ENCODE measurements at places on chromosomes 3 and 15.

DNA sequence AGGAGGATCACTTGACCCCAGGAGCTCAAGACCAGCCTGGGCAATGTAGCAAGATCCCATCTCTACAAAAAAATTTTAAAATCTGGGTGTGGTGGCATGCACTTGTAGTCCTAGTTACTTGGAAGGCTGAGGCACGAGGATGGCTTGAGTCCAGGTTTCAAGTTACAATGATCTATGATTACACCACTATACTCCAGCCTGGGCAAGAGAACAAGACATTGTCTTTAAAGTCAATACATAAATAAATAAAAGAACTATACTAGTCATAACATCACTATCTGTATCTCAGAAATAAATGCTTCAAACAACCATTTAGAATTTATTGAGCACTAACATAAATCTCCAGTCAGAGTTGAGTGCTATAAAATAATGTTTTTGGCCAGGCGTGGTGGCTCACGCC, 8.5 kb upstream of the PHLDB2 start:
- DNase-seq, result no peak

GRCh38 chr3:146496251-146496650, 26.9 kb upstream of the PLSCR2 start:
- no peak for DNase-seq

DNA sequence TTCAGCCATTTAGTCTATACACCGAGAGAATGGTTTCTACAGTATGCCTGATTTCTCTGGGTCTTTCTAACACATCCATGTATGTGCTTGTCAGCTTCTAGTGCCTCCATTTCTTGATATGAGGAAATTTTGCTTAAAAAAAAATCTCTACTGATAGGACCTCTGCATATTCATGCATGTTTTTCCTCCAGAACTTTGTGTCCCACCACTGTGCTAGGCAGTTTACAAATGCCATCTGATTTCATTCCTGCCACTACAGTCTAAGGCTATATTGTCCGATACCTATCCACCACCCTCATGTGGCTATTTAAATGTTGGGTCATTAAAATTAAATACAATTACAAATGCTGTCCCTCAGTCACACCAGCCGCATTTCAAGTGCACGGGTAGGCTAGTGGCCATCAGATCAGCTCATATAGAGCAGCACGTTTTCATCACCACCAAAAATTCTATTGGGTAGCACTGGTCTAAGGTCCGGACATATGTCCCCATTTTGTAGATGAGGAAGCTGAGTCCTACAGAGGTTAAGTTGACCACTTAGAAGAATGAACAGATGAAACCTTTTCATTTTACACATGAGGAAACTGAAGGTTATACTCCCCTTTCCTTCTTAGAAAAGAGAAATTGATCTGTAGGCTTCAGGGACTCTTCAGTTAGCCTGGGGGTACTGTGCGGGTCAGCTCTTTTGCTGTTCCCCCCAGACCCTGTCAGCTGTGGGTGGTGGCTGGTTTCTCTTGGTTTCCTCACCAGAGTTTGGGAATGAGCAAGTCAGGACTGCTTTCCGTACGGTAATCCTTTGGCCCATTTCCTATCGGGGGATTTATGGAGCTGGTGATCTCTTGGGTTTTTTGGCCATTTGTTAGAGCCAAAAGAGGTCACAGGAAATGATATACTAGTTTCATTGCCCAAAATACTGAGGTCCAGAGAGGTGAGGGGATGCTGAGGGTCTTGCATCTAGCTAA, 56.5 kb downstream of the SMAD3 start:
- no peak for DNase-seq

- DNase-seq, result no peak
These were observed 75.7 kb upstream of the GADL1 start for GRCh38 chr3:30970183-30970582.

GRCh38 chr3:31606453-31606852, 73.7 kb downstream of the STT3B start:
- DNase-seq, result no peak

DNA sequence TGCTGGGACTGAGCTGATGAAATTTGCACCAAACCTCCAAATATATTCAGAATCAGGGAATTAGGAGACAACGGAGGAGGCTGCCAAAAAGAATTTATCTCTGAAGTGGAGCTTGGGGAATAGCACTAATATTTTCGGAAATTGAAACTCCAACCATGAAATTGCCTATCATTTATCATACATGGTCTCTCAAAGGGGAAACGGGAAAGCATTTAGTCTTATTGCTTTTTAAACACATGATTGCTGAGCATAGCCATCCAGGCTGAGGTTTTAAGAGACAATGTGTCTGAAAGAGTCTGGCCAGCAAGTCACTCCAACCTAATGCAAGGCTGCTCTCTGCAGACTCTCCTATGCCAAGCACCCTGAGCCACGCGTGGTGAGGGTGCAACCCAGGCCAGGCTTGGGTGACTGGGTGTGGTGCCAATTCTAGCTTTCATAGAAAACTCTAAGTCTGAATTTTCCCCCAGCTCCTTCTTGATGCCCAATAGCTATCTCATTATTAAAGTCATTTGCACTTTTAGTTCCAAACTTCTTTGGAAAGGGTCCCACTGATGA, 200.2 kb downstream of the RPLP1 start:
- no peak for DNase-seq

- DNase-seq, result no peak
These were observed 94.6 kb upstream of the SNTN start for GRCh38 chr3:63557912-63558311.

- DNase-seq, result no peak
These were observed 226.9 kb downstream of the IL5RA start for GRCh38 chr3:2883283-2883682.

DNA sequence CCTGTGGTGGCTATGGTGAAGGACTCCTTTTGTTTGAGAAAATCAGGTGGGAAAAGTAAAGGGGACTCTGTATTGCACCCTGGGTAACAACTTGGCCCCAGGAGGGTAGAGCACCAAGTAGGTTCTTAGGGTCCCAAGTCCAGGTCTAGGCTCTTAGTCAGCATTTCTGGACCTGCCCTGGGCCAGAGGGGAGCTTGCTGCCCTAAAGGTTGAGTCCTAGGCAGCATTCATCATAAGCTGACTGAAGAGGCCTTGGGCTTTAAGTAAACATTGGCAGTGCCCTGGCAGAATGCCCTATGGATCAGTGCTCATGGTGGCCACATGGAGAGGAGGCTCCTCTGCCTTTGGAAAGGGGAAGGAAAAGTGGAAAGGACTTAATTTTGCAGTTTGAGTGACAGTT, 268.5 kb upstream of the CTNNB1 start:
- no peak for DNase-seq

DNA sequence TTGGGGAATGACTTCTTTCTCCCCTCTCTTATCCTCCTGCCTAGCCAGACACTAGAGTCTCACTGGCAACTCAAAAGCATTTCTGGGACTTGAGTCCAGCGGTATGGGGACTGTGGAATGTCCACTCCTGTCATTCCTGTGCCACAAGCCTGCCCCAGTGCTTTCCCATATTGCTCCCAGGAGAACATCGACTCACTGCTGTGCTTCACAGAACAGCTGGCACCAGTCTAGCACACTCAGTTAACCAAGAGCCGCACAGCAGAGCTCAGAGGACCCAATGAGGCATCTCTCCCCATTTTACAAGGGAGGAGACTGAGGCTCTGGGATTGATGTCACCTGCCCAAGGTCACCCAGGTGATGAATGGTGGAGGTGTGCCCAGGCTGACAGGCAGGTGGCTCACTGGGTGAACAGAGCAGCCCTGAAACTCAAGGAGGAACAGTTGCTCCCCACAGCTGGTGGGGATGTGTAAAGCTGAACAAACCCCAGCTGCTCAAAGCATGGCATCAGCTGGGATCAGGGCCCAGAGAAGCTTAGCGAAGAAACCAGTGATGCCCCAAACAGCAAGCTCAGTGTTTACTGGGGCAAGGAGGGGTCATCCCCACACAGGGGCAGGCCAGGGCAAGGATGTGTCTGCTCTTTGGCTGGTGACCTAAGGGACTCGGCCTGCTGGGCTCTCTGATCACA, 35.4 kb upstream of the DUSP7 start:
- DNase-seq, result no peak

- no peak for DNase-seq
These were observed 490.9 kb upstream of the CFAP20DC start for GRCh38 chr3:59540696-59541095.

GRCh38 chr3:15488002-15488401, 33.5 kb downstream of the COLQ start:
- no peak for DNase-seq

DNA sequence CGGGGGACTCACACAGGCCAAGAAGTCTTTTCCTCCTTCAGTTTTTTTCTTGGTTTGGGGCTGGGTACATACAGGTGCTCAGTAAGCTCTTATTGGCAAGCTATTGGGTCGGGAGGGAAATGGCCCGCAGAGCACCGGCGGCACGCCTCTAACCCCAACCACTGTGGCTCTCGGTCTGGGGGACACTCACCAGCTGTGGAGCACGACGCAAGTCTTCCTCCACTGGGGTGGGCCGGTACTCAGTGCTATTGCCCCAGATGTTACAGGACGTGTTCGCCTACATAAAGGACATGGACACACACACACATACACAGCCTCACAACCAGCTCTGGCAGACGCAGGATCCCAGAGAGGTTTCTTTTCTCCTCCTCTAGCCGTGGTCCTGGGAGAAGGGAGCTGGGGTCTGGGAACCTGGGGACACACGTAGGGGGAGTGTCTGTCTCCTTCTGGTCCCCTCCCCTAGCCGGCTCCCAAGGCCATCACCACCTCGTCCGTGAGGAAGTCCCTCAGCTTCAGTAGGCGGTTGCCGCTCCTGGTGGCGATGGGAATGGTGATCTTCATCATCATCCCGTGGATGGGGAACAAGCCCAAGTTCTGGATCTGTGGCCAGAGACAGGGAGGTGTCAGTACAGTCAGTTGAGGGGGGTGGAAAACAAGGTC, 33.4 kb downstream of the FEM1B start:
- no peak for DNase-seq

DNA sequence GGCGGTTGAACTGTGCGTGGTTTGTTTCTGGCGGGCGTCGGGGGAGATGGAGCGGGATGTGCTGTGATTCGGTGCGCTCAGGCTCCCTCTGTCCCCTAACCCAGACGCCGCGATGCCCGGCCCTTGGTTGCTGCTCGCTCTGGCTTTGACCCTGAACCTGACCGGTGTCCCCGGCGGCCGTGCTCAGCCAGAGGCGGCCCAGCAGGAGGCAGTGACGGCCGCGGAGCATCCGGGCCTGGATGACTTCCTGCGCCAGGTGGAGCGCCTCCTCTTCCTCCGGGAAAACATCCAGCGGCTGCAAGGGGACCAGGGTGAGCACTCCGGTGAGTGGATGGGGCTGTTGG, 1.2 kb downstream of the TRH start:
- no peak for DNase-seq

GRCh38 chr15:83102346-83102745, 5.1 kb upstream of the TM6SF1 start:
- DNase-seq, result no peak

DNA sequence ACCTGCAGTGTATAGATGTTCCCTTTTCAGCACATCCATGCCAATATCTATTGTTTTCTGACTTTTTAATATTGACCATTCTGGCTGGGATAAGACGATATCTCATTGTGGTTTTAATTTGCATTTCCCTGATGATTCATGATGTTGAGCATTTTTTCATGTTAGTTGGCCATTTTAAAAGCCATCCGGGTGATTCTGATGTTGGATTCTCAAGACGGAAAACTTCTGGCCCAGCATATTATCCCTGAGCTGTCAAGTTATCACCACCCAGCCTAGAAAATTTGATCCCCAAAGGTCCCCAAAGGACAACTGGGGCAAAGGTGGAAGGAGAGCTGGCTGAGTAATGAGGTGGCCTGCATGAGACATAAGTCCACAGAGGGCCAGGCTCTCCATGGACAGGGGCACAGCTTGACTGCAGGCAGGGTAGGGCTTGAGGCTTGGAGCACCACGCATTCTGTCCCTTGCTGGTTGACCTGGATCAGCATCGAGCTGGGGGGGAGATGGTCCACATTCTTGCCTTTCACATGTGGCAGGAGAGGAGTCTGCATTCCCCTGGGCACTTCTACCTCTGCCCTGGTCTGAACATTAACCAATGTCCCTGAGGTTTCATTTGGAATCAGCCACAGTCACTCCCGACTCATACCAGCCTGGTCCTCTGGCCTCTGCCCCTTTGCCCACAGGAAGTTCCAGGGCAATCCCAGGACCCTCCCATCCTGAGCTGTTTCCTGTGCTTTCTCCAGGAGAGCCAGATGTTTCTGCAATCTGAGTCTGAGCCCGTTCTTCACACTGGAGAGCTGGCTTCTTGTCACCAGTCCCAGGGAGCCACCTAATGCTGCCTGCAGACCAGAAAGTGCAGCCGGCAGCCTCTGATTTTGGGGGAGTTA, 69.2 kb downstream of the ISG20 start:
- no peak for DNase-seq

GRCh38 chr15:23566651-23567050, 1.2 kb downstream of the MKRN3 start:
- no peak for DNase-seq

DNA sequence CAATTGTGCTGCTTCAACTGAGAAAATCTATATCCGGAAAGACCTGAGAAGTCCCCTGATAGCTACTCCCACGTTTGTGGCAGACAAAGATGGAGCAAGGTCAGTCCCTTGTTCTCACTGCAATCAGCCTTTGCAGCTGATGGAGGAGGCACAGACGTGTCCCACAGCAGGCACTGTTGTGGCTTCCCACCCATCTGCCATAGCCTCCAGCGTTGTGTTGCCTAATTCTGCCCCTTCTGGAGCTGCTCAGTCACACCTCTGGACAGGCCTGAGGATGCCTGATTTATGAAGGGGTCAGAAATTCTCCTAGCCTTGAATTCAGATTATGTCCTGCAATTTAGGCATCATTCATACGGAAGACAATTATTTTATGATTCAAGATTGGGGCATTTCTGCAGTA, 41.9 kb downstream of the MRPS25 start:
- no peak for DNase-seq

DNA sequence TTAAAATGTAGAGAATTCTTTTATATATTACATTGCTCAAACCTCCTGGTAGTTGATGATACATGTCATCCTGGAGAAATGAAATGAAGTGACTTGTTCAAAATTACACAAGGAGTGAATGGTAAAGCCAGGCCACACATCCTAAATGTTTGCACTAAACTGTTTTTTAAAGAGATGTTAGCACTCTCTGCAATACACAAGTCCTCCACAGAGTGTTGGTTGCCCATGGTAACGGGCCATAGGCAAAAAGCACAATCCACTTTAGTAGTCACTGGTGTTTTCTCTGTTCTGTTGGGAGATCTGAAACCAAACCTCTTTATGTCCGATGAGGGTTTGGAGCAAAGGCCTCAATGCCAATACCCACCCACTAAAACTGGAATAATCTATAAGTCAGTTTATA, 907.4 kb downstream of the NTRK3 start:
- no peak for DNase-seq

GRCh38 chr15:64156652-64157331, 5.3 kb downstream of the SNX22 start:
- DNase-seq, result no peak

GRCh38 chr3:124628863-124629262, 101.4 kb upstream of the UMPS start:
- no peak for DNase-seq

DNA sequence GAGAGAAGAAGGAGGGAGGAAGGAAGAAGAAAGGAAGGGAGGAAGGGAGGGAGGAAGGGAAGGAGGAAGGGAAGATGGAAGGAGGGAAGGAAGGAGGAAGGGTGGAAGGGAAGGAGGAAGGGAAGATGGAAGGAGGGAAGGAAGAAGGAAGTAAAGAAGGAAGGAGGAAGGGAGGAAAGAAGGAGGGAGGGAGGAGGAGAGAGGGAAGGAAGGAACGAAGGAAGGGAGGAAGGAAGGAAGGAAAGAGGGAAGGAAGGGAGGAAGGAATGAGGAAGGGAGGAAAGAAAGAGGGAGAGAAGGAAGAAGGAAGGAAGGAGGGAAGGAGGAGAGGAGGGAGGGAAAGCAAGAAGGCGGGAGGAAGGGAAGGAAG, 31.8 kb upstream of the ALDH1L1 start:
- no peak for DNase-seq

Data from activated naive CD4-positive, alpha-beta T cell (primary cell).